ENCODE measurements at places on chromosomes 7 and 10. TPM values are rescaled to one million over a fixed set of nuclear protein-coding genes. Genes with fewer than 3 reads are reported as not detected.

DNA sequence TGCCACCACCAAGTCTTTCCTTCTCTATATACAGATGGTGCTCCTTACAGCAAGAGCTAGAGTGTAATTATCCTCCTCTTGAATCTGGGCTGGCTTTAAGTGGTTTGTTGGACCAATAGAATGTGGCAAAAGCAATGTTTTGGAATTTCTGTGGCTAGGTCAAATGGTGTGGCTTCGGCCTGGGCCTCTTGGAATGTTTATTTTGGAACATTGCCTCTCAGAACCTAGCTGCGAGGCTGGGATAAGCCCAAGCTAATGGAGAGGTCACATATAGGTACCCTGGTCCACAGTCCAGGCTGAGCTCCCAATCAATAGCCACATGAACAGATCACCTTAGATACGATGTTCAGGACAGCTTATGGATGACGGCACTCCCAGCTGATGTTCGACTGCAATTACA, 556.7 kb downstream of the TYW1 start:
- H3K36me3 ChIP-seq = no peaks in the 10 kb centered on the region
- H3K27ac ChIP-seq = no peak overlapping the region
- no peaks in the 10 kb centered on the region for H3K27me3 ChIP-seq
- H3K4me1 ChIP-seq = no peaks in the 10 kb centered on the region
- H3K4me3 ChIP-seq = no peak overlapping the region

- H3K4me1 ChIP-seq = peaks cover 22% of the 10 kb centered on the region
- H3K27me3 ChIP-seq = no peaks in the 10 kb centered on the region
- no peak overlapping the region for H3K27ac ChIP-seq
- no peak overlapping the region for H3K4me3 ChIP-seq
These were observed 23.7 kb downstream of the PARP12 start for GRCh38 chr7:140039066-140039465.

DNA sequence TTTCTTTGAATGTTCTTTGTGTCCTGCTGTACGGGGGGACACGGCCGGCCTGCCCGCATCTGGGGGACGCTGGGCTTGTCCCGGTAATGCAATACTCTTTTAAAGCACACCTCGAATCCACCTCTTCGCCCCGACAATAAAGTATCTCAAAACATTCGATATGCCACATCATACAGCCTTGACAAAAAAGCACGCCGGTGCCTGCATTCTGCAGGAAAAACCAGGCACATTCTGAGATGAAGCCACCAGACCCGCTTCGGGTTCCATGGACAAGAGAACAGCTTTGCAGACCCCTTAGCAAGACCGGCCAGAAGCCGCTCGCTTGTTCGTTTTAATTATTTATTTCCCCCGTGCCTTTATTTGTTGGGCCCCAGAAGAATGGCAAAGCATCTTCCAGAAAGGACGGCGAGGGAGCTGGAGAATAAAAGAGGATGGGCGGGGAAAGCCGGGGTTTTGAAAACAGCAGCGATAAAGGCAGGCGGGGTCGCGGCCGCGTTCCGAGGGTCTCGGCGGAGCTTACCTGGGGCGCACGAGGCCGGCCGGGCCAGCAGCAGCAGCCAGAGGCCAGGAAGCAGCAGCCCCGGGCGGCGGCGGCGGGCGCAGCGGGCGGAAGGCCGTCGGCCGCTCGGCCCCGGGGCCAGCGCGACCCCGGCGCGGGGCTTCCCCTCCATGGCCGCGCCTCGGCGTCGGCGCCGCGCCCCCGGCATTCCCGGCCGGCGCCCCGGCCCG, 462 bp downstream of the KIAA1549 start:
- peak overlapping the region; percentile 41 for H3K27ac ChIP-seq
- peak overlapping the region; percentile 96 for H3K4me3 ChIP-seq
- peaks cover 19% of the 10 kb centered on the region for H3K4me1 ChIP-seq
- H3K27me3 ChIP-seq = no peaks in the 10 kb centered on the region
- peaks cover 3% of the 10 kb centered on the region for H3K36me3 ChIP-seq

GRCh38 chr10:100101192-100102076, 19.8 kb upstream of the CPN1 start:
- no peak overlapping the region for H3K4me3 ChIP-seq
- no peaks in the 10 kb centered on the region for H3K36me3 ChIP-seq
- no peaks in the 10 kb centered on the region for H3K27me3 ChIP-seq
- DNase-seq = peak; percentile 46
- 0 out of 2 replicates have a peak, but pooled peaks cover 6% of the 10 kb centered on the region for H3K4me1 ChIP-seq

GRCh38 chr7:101956130-101956529, 138.7 kb downstream of the CUX1 start:
- H3K4me1 ChIP-seq = peaks cover 20% of the 10 kb centered on the region
- no peaks in the 10 kb centered on the region for H3K27me3 ChIP-seq
- no peaks in the 10 kb centered on the region for H3K36me3 ChIP-seq

DNA sequence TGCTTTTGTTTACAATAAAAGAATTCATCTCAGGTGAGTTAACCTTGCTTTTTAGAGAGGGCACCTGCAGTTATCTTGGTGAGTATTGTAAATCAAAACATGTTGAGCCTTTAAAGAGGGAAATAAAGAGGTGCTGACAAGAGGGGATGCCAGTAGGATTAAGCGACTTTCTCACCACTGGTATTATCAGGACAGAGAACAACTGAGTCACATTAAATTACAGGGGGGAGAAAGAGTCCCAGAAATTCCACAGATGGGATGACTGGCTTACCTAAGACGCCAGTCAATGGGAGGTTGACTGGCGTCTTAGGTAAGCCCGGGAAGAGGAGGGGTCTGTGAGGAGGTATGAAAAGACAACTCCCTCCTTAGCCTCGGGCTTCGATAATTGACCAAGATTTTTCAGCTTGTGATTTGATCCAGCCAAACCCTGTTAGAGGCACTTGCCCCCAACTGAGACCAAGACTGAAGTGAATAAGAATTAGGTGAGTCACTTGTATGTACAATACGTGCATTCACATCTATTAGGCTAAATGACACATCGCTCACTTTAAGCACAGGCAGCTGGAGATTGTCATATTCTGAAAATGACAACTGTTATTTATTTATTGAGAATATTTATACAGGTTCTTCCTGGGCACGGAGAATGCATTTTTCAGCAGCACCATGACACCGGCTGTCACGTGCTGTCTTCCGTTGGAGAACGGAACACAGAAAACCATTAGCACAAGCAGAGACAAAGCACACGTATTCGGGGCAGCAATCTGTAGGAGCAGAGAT, 117.6 kb downstream of the SEM1 start:
- H3K27me3 ChIP-seq = peaks cover 15% of the 10 kb centered on the region
- DNase-seq = peak; percentile 5
- H3K4me1 ChIP-seq = no peaks in the 10 kb centered on the region
- no peak overlapping the region for H3K27ac ChIP-seq
- H3K4me3 ChIP-seq = no peak overlapping the region

GRCh38 chr10:112454910-112455779, 8.1 kb downstream of the VTI1A start:
- no peaks in the 10 kb centered on the region for H3K27me3 ChIP-seq
- no peak overlapping the region for H3K4me3 ChIP-seq
- H3K4me1 ChIP-seq = peaks cover 14% of the 10 kb centered on the region
- peak overlapping the region; percentile 53 for H3K27ac ChIP-seq
- no peak for DNase-seq
- H3K36me3 ChIP-seq = no peaks in the 10 kb centered on the region

- H3K27me3 ChIP-seq = no peaks in the 10 kb centered on the region
- no peaks in the 10 kb centered on the region for H3K4me1 ChIP-seq
- DNase-seq = no peak
- no peak overlapping the region for H3K27ac ChIP-seq
These were observed 106.7 kb upstream of the INSYN2A start for GRCh38 chr10:127303105-127303504.

DNA sequence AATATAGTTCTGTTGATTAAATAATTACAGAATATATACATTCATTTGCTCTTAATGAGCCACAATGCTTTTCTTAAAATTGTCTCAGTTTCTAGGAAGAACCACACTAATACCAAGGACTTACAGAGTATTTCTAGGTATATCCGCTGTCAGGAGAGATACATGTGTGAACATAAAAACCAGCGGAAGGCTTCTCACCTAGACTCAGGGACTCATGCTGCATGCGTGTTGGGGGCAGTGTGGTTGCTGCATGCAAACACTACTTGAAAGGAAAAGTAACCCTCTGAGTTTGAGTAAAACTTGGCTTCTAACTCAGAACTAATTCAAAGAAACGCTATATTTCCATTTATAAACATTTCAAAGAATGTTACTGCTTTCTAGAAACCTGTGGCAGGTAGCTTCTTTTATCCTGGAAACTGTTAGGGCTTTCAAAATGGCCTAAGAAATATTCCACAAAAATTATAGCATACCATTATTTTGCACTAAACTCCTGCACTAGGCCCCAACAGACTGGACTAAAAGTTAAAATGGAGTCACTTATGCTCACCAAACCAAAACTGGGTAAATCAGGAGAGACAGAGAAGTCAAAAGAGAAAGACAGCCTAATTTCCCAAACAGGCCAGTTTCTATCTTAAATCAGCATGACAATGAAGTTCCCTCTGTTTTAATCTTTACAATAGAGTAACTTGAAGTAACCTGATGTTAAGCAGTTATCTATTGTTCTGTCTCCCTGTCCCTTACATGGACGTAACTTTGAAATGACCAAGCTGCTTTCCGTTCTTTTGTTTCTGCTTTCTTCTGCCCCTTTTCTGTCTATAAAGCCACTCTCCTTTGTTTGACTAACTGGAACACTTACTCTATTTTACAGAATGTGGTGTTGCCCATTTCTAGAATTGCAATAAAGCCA, 95.2 kb upstream of the FAM133B start:
- no peak for DNase-seq
- H3K36me3 ChIP-seq = no peaks in the 10 kb centered on the region
- H3K4me3 ChIP-seq = no peak overlapping the region
- no peak overlapping the region for H3K27ac ChIP-seq
- H3K4me1 ChIP-seq = no peaks in the 10 kb centered on the region

GRCh38 chr10:78382772-78383171, 349.1 kb downstream of the RPS24 start:
- DNase-seq = no peak
- no peak overlapping the region for H3K27ac ChIP-seq
- H3K36me3 ChIP-seq = no peaks in the 10 kb centered on the region
- no peak overlapping the region for H3K4me3 ChIP-seq

DNA sequence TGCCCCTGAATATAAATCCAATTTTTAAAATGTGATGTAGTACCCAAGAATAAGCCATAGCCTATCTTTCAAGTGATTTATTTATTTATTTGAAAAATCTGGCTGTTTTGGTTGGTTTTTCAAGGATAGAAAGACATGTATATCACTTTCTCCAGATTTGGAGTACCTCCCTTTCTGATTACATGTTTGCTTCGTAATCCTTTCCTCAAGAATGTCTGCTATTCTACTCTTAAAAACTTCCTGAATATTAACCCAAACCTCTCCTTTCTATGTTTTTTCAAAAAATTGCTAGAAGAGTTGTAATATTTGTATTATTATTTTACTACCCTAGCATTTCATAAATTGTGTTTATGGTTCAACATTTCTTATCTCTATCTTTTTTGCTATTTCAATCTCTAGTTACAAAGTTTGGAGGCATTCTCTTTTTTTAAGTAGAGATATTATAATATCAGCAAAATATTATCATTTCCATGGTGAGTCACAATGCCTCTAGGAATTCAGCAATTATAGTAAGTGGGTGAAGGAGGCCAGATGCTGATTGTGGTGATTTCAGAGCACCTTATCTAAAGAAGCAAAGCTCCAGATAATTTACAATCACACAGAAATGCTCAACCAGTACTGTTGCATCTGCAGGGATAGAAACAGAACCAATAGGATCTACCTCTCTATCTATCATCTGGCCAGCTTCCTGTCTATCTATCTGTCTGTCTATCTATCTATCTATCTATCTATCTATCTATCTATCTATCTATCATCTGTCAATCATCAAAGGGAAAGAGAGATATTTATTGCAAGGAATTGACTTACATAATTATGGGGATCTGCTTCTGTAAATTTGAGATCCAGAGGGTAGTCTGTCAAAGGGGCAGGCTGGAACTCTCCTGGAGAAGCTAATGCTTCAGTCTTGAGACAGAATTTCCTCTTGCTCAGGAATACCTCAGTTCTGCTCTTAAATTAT, 412.5 kb upstream of the SEMA3C start:
- no peaks in the 10 kb centered on the region for H3K27me3 ChIP-seq
- H3K4me1 ChIP-seq = peaks cover 40% of the 10 kb centered on the region
- DNase-seq = peak; percentile 17

- H3K4me3 ChIP-seq = no peak overlapping the region
- 0 out of 2 replicates have a peak, but pooled peaks cover 4% of the 10 kb centered on the region for H3K36me3 ChIP-seq
- no peaks in the 10 kb centered on the region for H3K27me3 ChIP-seq
- no peak overlapping the region for H3K27ac ChIP-seq
- H3K4me1 ChIP-seq = peaks cover 21% of the 10 kb centered on the region
These were observed 99.3 kb upstream of the DDC start for GRCh38 chr7:50664461-50664922.

DNA sequence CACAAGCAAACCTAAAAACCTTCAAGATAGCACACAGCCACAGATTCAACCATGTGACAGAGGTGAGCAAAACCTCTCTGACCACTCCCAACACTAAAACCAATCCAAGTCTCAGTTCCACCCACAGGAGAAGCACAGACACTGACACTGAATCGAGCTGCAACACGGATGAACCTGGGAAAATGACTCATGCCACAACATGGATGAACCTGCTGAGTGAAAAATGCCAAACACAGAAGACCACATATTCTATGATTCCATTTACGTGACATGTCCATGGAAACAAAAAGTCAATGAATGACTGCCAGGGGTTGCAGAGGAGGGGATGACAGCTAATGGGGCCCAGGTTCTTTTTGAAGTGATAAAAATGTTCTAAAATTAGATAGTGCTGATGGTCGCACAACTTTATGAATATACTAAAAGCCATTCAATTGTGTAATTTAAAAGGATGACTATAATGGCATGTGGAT, 22.0 kb downstream of the CYTH3 start:
- peak; percentile 28 for DNase-seq
- peak overlapping the region; percentile 96 for H3K27ac ChIP-seq
- H3K36me3 ChIP-seq = no peaks in the 10 kb centered on the region
- no peak overlapping the region for H3K4me3 ChIP-seq
- no peaks in the 10 kb centered on the region for H3K27me3 ChIP-seq

DNA sequence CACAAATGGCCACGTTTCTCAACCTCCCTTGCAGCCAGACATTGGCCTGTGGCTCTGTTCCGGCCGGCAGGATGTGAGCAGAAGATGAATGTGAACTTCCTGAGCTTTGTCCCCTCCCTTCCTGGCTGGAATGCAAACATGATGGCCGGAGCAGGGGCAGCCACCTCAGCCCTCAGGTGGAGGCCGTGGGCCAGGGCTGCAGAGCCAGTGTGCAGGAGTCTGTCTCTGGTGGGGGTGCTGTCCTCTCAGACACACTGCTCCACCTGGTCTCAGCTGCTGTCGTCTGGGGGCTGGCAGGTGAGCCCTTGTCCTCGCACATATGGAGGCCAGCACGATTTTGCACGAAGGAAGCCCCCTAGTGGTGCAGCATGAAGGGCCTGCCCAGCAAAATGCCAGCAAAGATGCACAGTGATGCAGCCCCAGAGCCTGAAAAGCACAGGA, 25.3 kb upstream of the PWWP2B start:
- no peak overlapping the region for H3K27ac ChIP-seq
- H3K4me1 ChIP-seq = peaks cover 13% of the 10 kb centered on the region
- H3K27me3 ChIP-seq = no peaks in the 10 kb centered on the region
- H3K36me3 ChIP-seq = no peaks in the 10 kb centered on the region

Gene GNGT1
- total RNA-seq = not detected

Gene CHST15
- 0.25 TPM for total RNA-seq

Gene HYAL4
- not detected for total RNA-seq

Gene PKD2L1
- not detected for total RNA-seq

Gene HOXA7
- 3.4 TPM for total RNA-seq
